Omental fat pad (tissue), 4 donors: ENCODE measurements at places on chromosomes 16 and 17. TPM values are rescaled to one million over a fixed set of nuclear protein-coding genes. Genes with fewer than 3 reads are reported as not detected.

GRCh38 chr17:72165192-72165866, 44.5 kb downstream of the SOX9 start:
- DNase-seq, result no peak

DNA sequence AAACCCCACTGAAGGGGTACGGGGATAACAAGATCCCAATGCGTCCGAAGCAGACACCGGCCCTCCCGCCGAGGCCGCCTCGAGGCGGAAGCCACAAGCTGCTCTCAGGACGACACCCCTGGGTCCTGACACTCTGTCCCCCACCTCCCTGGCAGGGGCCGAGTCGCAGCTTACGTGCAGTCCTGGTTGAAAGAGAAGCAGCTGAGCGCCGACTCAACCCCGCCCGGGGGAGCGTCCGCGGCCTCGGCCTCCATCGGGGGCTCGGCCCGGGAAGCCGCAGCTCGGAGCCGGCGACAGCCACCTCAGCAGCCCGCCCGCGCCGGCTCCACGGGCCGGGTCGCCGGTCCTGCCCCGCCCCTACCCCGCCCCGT, at the start of gene WIPI1:
Gene WIPI1 (minus strand): TSS at position 329 of the 371 bp plus-strand sequence. CDS start 75 bp downstream, at position 254.
- no peak for DNase-seq

Gene SLC47A1
- total RNA-seq, result 6.0 TPM

DNA sequence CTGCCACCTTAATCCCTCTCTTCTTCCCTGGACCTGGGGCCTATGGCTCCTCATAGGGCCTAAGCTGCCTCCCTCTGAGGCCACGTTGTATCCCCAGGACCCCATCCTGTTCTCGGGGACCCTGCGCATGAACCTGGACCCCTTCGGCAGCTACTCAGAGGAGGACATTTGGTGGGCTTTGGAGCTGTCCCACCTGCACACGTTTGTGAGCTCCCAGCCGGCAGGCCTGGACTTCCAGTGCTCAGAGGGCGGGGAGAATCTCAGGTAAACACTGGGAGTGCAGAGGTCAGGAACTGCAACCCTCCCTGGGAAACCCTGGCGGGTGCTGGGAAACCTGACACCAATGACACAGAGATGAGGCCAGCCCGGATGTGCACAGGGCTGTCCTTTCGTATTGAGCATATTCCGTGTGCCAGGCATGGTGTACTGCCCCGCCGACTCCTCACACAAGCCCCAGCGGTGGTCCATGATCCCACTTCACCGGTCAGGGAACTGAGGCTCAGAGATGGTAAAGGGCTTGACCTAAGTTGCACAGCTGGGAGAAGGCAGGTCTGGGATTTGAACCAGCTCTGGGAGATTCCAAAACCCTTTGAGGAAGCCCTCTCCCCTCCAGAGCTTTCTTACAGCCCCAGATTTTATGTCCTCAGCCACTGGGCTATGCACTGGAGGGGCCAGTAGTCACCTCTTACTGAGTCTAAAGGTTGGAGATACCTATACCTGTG, 22.9 kb downstream of the ANKRD40 start:
- DNase-seq, result no peak

- DNase-seq, result no peak
Measured at GRCh38 chr17:927611-928461, 51.7 kb downstream of the NXN start.

Gene OR4D2
- total RNA-seq, result not detected

GRCh38 chr16:525123-525519, 2.4 kb upstream of the CAPN15 start:
- DNase-seq, result no peak

- DNase-seq, result no peak
Measured at GRCh38 chr17:8326511-8327302, 12.9 kb upstream of the ODF4 start.

- DNase-seq, result no peak
Measured at GRCh38 chr17:82860606-82861392, 21.0 kb upstream of the ZNF750 start.

DNA sequence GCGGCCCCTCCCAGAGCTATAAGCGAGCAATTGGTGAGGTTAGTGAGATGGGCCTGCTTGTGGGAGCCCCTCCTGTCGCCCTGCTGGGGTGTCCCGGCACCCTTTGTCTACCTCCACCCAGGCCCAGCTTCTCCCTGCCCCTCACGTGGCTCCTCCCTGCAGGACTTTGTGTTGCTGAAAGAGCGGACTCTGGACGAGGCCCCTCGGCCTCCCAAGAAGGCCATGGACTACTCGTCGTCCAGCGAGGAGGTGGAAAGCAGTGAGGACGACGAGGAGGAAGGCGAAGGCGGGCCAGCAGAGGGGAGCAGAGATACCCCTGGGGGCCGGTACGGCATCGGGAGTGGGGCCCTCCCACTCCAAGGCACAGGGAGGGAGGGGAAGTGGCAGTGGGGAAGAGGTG, 6.1 kb upstream of the C17orf107 start:
- no peak for DNase-seq

DNA sequence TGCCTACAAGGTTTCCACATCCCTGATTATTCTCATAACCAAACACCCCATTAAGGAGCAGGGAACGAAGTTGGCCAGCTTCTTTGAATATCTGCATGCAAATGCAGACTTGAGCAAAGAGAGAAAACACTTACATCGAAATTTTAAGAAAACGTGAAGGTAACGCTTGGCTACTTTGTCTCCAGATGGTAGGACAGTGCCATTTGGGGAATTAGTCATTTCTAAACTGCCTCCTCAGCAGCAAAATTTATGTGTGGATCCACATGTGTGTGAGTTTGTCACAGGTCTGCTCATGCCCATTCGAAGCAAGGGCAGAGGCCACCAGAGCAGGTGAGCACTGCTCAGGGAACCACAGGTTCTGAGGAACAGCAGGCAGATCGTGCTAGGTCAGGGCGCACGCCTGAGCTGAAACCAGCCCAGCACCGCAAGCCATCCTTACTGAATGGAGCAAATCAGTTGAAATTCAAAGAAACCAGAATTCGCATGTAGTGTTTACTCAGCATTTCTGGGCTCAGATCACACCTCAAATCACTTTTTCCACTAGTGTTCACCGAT, 80.1 kb downstream of the SOCS1 start:
- no peak for DNase-seq

Gene NPB
- not detected for total RNA-seq

- no peak for DNase-seq
Measured at GRCh38 chr17:56489980-56490379, 103.5 kb upstream of the NOG start.

DNA sequence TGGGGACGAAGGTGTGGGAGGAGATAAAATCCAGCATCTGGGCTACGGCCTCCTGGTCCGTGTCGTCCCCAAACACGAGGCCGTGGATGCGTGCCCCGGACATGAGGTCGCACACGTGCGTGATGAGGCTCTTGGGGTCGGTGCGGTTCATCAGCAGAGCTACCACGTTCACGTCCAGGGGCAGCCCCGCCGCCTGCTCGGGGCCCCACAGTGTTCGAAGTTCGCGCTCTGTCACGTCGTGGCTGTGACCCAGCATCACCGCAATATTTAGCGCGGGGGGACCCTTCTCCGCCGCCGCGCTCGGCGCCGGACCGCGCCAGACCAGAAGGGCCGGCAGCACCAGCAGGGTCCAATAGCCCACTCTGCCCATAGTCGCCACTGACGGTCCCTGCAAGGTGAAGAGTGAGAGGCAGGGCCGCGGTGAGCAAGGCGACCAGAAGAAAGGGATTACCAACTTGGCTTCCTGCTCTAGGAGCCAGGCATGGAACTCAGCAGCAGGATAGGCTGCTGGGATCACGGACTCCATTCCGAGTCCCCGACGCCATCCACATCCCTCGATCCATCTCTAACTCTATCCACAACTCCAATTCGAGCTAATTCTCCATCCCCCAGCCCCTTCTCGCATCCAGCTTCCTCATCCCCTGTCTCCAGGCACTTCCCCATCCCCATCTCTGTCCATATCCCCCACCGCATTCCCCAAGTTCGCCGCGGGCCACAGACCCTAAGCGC, 2.0 kb downstream of the GRIN2A start:
- DNase-seq, result no peak

Gene RPL23
- total RNA-seq, result 2,133 TPM

DNA sequence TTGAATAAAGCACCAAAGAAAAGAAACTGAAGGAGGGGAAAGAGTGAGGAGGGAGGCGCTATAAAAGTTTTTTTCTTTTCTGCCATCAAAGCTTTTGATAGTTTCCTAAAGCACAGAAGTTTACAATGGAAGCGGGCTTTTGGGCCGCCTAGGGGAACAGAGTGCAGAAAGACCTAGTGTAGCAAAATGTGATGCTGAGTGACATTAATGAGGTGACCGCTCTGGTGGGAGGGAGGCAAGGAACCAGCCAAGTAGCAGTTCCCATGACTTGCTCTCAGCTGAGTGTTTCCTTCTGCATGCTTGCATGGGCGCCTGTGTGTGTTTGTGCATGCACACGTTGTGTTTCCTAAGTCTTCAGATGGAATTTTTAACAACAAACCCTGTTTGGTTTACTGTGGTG, 15.5 kb downstream of the MSI2 start:
- no peak for DNase-seq

Gene KRTAP1-1
- total RNA-seq, result not detected

Gene ASIC2
- not detected for total RNA-seq

GRCh38 chr17:32475258-32475657, 11.5 kb upstream of the CDK5R1 start:
- DNase-seq, result no peak

GRCh38 chr16:57593021-57593420, 35.4 kb upstream of the ADGRG1 start:
- no peak for DNase-seq

GRCh38 chr16:27704252-27704651, 154.3 kb downstream of the KATNIP start:
- no peak for DNase-seq

GRCh38 chr17:63433746-63434591, 12.1 kb downstream of the CYB561 start:
- peak; percentile 52 for DNase-seq

Gene CDH8
- total RNA-seq, result not detected

DNA sequence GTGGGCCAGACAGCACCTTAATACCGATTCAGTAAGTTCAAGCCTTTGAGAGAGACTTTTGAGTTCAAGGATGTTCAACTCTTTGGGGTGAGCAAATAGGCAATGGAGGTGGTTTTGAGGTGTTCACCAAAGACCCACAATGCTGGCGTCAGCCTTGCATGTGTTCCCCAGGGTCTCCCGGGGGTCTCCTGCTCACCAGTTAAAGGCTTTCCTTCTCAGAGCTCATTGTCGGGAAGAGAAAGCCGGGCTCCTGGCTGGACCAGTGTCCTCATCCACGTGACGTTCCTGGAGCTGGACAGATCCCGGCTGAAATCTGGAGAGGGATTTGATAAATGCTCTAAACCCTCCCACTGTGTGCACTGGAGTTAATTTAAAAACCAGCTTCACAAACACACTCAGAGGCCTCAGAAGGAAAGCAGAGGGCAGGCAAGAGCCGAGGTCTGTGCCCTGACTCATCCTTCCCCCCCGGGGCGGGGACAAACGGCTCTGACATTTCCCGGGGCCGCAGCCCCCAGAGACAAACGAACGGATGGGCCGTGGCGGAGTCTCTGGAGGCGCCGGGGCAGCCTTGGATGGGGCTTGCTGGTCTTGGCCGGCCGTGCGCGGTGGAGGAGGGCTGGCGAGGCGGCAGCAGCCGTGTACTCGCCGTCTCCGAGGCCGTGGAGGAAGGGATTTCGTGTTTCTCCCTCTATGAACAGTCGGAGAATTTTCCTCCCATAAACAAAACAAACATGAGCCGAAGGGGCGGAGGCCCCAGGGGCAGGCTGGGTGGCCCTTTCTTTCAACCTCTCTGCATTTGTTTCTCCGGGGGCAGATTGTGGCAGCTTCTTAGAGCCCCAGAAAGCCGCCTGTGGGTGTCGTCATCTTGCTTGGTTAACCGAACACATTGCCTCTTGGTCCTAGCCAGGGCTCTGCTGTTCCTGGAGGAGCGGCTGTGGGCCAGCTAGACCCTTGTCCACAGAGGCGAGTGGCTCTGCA, 94.2 kb downstream of the NTN1 start:
- no peak for DNase-seq

DNA sequence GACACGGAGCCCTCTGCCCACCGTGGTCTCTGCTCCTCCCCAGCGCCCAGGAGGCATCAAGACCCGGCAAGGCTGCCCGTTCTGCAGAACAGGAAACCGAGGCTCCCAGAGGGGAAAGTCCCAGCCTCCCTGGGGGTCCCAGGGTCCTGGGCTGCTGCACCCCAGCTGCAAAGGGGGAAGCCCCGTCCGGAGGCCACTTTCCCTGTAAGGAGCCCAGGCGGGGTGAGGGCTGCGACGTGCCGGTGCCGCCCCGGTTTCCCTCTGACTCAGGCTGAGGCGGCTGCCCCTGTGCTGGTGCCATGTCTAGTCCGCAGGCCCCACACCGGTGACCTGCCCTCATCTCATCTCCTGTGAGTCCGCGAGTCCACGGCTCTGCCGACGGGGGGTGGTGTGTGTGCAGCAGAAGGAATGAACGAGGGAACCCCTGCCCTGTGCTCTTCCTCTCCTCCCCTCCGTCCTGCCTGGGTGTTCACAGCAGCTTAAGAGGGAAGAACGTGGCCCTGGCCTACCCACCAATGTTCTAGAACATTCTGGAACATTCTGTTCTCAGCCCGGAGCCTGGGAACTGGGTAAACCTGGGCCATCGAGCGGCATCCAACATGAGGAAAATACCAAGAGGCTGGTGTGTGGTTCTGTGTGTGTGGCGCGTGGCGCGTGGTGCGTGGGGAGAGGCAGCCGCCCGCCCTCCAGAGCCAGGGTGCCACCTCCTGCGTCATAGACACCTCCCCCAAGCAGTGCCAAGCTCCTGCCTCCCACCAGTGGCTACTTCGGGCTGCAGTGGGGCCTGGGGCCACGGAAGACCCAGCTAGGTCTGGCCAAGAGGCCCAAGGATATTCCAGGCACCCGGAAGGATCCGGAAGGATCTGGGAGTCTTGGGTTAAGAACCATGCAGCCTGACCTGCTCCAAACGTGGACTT, 7.0 kb upstream of the CBFA2T3 start:
- no peak for DNase-seq

- DNase-seq, result no peak
Measured at GRCh38 chr17:12403881-12404398, 261.8 kb upstream of the MYOCD start.

Gene CLEC10A
- total RNA-seq, result 21.7 TPM

- no peak for DNase-seq
Measured at GRCh38 chr17:75105126-75106080, 4.4 kb upstream of the ARMC7 start.

- no peak for DNase-seq
Measured at GRCh38 chr16:54506741-54507500, 220.3 kb upstream of the IRX3 start.

Gene MAF
- 77.2 TPM for total RNA-seq

Gene NPIPB5
- 574 TPM for total RNA-seq
